ENCODE measurements at places on chromosomes 12 and 14. TPM values are rescaled to one million over a fixed set of nuclear protein-coding genes. Genes with fewer than 3 reads are reported as not detected.
A peak's percentile ranks its signal among the peaks of the same experiment; 100 is the strongest.

DNA sequence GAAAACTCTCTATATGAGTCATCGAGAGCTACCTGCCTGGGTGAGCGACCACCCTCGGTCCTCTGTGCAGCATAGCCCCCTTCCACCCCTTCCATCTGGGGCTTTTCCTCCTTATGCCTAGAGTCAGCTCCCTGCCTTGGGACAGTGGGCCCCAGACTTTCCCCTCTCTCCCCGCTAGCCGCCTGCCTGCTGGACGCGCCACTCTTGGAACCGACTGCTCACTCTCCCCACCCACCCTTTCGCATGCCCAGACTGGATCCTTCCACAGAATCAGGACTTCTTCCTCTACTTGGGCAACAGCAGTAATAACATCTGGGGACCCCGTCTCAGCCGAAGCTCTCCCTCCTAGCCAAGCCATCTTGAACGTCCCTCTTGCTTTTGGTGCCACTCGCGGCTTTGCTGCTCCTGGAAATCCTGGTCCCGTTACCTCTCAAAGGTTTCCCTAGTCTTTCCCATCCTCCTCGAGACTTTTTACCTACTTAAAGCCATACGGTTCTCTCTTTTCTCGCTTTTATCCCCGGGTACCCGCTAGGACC is 671 bp downstream of the ESYT1 start:
- no peak for DNase-seq

Gene GPR65
- 3.4 TPM for total RNA-seq

Gene CSRP2
- total RNA-seq = 12.6 TPM

Gene SCN8A
- total RNA-seq = 1.2 TPM

Gene KITLG
- 9.6 TPM for total RNA-seq

Gene GLI1
- total RNA-seq = 0.13 TPM

DNA sequence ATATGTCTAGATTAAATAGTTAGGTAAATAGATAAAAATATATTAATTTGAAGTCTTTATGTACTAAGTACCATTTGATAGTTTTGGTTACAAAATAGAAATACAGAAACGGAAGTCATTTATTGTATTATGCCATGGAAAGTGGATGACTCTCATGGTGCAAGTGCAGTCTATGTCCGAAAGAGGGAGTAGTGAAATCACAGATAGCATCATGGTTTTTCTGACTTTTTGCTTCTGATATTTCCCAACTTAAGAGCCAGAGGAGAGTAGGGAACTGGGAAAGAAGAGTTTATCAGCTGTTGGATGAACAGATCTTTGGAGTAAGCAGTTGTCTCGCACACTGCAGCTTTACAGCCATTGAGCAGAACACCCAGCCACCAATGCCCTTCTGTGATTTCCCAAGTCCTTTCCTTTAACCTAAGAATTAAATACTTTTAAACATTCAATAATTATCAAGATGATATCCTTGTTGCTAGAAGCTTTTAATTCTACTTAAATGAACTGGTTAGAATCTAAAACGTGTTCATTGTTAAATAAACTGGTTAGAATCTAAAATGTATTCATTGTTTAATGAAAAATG is 18.4 kb upstream of the SRGAP1 start:
- no peak for DNase-seq

Gene GYS2
- 0.10 TPM for total RNA-seq

DNA sequence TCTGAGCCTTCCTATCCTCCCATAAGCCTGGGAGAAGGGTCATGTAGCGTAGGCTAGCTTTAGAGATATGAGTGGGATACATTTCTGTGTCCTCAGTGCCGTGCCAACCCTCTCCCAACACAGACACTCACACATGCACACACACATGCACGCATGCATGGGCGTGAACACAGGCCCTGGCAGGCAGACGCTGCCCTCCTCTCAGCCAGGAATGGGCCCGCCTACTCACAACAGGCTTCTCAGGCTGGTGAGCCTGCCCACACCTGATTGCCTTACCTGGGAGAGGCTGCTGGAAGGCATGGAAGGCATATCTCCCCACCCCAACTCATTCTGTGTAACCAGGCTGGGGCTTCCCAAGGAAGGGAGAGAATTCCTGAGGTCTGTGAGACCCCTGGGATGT is 12.8 kb upstream of the ACVR1B start:
- peak; percentile 72 for DNase-seq

GRCh38 chr12:53381731-53382630 is 2.0 kb downstream of the SP1 start:
- DNase-seq = no peak

GRCh38 chr14:99232714-99233214 is 39.2 kb downstream of the BCL11B start:
- no peak for DNase-seq

Gene AGAP2
- total RNA-seq = 2.1 TPM

GRCh38 chr14:34012978-34013720 is 62.3 kb upstream of the EGLN3 start:
- no peak for DNase-seq

Gene TPH2
- not detected for total RNA-seq

DNA sequence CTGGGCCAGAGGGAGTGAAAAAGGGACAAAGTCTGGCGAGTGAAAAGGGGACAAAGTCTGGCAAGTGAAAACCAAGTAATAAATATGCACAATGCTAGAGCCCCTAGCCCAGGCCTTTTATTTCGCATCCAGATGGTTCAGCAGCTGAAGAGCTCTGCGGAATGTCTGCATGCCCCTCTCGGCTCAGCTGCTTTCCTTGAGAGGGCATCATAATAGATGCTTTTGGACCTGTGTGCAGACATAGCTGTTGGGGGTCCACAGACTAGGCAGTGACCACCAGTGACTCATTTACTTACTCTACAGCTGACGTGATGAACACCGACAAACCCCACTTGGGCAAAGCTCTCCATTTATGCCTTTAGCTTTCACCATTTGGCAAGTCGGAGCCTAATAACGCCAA is 4.3 kb downstream of the NIN start:
- no peak for DNase-seq

- peak; percentile 59 for DNase-seq
Measured at GRCh38 chr12:30945443-30946164, 19.1 kb downstream of the TSPAN11 start.

Gene E2F7
- 0.22 TPM for total RNA-seq

DNA sequence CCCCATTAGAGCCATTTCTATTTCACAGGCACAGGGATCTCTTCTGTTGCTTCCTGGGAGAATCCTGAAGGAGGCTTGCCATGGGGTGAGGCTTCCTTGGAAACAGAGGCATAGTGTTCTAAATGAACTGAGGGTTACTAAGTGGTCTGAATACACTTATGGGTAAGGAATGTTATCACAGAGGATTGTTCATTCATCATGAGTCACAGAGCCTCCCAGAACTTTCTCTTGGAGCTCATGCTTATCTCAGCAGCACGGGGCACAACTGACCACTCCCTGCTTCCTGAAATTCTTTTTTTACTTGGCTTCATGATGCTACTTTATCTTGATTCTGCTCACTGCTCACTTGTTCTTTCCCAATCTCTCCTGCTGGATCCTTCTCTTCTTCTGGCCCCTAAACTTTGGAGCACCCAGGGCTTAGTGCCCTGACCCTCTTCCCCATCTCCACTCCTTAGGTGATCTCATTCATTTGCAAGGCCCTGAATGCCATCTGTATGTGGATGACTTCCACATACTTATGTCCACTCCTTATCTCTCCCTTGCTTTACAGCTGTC is 57.9 kb downstream of the ANO6 start:
- DNase-seq = no peak

DNA sequence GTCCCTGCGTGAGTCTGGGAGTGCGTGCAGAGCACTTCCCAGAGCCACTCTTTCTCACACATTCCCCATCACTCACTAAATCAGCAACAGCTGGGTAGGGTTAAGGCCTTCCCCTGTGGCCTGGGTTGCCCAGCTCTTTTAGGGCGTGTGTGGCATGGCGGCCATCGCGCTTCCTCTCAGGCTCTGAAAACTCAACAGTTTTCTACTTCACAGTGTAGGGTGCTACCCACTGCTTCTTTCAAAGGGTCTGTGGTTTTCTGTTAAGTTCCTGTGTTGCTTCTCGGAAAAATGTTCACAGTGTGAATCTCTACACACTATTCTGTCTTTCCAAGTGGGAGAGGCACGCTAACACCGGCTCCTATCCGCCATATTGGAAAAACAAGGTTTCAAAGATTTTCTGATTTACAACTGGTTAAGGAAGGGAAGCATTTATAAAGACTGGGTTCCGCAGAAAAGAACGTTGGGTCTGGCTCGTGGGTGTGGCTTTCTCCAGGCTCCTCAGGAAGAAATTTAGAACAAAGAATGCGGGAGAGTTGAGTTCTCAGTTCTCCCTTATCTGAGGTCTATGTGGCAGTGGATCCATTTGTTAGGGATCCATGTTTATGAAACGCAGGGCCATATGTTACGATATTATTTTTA is 34.9 kb upstream of the AEBP2 start:
- DNase-seq = no peak

Gene TMTC2
- total RNA-seq = 7.0 TPM

- no peak for DNase-seq
Measured at GRCh38 chr12:111686574-111687105, 787 bp downstream of the ACAD10 start.

All from mesenteric fat pad (tissue), 1 donor.